Fibroblast of the aortic adventitia (primary cell): ENCODE measurements at places on chromosomes 4 and X.
A peak's percentile ranks its signal among the peaks of the same experiment; 100 is the strongest.

GRCh38 chr4:103075894-103076746 lies 441 bp downstream of the SLC9B2 start:
- peak; percentile 77 for DNase-seq

GRCh38 chrX:16524316-16524715 lies 125.6 kb upstream of the S100G start:
- no peak for DNase-seq

- no peak for DNase-seq
Observed at GRCh38 chrX:115709039-115709438, 148.1 kb downstream of the PLS3 start.

DNA sequence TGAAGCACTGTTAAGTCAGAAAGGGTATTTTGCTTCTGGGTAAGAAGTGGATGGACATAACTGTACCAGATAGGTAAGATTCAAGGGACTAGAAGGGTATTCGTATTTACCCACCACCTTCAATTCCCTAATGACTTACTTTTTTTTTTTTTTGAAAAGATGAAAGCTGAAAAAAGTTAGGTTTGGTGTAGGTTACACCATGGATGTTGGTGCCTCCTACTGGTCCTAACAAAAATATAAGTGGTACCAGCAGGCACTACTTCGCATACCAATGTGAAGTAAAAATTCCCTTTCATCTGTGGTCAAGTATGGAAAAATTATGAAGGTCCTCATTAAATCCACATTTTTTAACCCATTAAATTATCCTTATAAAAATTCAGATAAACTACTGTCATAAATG lies 7.2 kb downstream of the ANKRD17 start:
- no peak for DNase-seq

DNA sequence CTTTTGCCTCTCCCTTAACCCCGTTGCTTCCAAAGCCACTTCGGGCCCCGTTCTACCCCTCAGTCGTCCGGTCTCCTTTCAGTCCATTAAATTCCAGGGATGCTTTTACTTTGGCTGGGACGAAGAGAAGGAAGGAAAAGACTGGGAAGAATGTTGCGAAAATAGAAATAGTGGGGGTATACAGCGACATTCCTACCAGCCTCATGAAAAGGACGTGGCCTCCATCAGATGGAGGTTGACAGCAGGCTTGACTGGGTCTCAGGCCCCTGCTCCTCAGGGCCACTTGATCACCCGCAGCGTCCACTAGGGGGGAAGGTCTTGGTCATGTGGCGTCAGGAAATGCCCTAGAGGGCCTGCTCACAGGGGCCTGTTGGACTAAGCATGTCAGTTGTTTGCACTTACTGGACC lies 657 bp upstream of the ANKRD50 start:
- DNase-seq, result peak; percentile 83
